ENCODE measurements at places on chromosomes 11 and 22. TPM values are rescaled to one million over a fixed set of nuclear protein-coding genes. Genes with fewer than 3 reads are reported as not detected.

GRCh38 chr11:131389582-131389981, 19.2 kb downstream of the NTM start:
- DNase-seq: no peak

GRCh38 chr22:30878516-30879414, 89.8 kb downstream of the MORC2 start:
- no peak for DNase-seq

Gene FGF19
- total RNA-seq: not detected

Gene MS4A6E
- not detected for total RNA-seq
